Omental fat pad (tissue), 4 donors: ENCODE measurements at places on chromosomes 4 and X. TPM values are rescaled to one million over a fixed set of nuclear protein-coding genes. Genes with fewer than 3 reads are reported as not detected.

The CENPU gene
- 4.0 TPM for total RNA-seq

The SERTM2 gene
- total RNA-seq = not detected

The FOXR2 gene
- not detected for total RNA-seq

The ENPEP gene
- total RNA-seq = 10.9 TPM

The PDGFC gene
- total RNA-seq = 33.0 TPM

The CT45A3 gene
- total RNA-seq = not detected

The ZMAT1 gene
- total RNA-seq = 14.5 TPM

The GAGE12H gene
- not detected for total RNA-seq

The VBP1 gene
- total RNA-seq = 27.2 TPM

The S100P gene
- 0.60 TPM for total RNA-seq

The CYTL1 gene
- total RNA-seq = 0.46 TPM

The IL2RG gene
- total RNA-seq = 30.9 TPM

The PRRG1 gene
- total RNA-seq = 20.1 TPM

The CPEB2 gene
- 20.8 TPM for total RNA-seq

The RNF175 gene
- total RNA-seq = 1.4 TPM

The BEX4 gene
- total RNA-seq = 32.4 TPM

The ATOH1 gene
- total RNA-seq = not detected

The FAM149A gene
- total RNA-seq = 15.3 TPM

The N4BP2 gene
- 9.2 TPM for total RNA-seq

The ARHGAP24 gene
- 51.7 TPM for total RNA-seq

The DSPP gene
- not detected for total RNA-seq
